ENCODE measurements at places on chromosomes 4 and X.

DNA sequence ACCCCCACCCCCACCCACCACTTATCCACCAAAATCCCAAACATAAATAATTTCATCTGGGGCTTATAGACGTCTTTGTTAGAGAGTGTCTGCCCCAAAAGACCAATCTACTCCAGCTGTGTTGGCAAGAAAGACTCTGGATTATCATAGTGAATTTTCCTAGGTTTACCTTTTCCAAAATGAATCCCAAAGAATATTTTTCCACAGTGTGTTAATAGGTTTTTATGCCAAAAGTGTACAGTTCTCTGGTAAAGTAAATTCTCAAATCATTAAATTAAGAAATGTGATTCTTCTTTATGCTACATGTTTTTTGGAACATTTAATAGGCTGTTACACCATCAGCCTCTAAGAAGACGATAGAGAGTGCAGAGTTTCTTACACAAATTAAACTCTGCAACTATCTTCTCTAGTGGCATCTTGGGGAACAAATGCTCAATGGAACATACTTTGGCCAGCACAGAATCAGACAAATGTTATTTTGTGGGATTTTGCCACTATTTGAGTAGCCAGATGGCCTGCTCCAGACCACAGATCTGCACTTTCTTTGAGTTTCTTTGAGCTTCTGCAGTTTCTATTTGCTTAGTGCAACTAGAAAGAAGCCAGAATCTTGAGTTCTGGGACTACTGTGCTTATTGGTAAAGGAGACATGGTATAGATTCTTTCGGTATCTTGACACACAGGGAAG lies 206.0 kb downstream of the KIT start:
- no peak for DNase-seq

GRCh38 chrX:131845771-131846170 lies 177.3 kb upstream of the STK26 start:
- DNase-seq, result no peak

- no peak for DNase-seq
These were observed 212.6 kb upstream of the AGTR2 start for GRCh38 chrX:115957862-115958490.

- no peak for DNase-seq
These were observed 128.1 kb upstream of the STK26 start for GRCh38 chrX:131894995-131895394.

GRCh38 chr4:148044089-148044911 lies 312.4 kb downstream of the ARHGAP10 start:
- no peak for DNase-seq

- DNase-seq, result no peak
These were observed 255.7 kb upstream of the AR start for GRCh38 chrX:67288156-67288555.

All from fibroblast of skin of scalp (primary cell).